ENCODE measurements at places on chromosomes 2 and 18.

DNA sequence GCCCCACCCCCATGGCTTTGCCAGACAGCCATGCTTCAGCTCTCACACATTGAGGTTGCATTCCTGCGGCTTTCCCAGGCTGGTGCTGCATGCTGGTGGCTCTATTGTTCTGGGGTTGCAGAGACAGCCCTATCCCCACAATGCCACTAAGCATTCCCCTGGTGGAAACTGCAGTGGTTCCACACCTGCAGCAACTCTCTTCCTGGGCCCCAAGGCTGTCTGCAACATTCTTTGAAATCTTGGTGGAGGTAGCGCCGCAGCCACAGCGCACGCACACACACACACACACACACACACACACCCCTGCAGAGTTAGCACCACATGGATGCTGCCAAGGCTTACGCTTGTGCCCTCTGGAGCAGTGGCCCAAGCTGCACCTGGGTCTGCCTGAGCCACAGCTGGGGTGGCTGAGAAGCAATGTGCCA lies 21.4 kb downstream of the SFXN5 start:
- DNase-seq, result no peak

DNA sequence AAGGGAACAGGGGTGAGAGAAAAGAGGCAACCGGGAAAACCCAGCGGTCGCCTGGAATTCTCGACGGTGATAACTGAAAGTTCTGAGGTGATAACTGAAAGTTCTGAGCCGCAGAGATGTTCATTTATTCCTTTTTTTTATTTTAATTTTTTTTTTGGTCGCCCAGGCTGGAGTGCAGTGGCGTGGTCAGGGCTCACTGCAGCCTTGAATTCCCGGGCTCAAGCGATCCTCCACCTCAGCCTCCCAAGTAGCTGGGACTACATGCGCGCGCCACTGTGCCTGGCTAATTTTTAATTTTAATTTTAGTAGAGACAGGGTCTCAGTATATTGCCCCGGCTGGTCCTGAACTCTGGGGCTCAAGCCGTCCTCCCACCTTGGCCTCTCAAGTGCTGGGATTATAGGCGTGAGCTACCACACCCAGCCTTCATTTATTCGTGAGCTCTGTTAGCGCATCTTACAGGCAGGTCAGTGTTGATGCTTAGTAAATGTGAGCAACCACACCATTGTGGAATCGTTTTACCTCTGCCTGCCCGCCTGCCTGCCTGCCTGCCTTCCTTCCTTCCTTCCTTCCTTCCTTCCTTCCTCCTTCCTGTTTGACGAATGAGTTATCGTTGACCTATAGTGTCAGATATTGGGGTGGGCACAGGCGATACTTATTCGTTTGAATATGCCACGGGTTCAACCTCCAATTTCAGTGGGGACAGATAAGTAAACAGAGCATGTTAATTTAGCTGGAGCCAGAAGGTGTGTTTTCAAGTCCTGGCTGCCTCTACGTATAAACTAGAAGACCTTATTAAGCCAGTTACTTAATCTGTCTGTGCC lies 557 bp upstream of the E2F6 start:
- DNase-seq, result no peak

DNA sequence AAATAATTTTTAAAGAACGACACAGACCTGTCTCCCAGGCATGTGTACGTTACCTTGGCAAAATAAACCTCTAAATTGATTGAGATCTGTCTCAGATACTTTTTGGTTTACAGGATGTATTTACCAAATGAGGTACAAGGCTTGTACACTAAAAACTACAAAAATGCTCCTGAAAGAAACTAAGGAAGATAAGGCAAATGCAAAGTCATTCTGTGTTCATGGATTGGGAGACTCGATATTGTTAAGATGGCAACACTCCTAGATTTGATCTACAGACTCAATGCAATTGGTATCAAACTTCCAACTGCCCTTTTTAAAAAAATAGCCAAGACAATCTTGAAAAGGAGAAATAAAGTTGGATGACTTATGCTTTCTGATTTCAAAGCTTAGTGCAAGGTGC lies 11.5 kb upstream of the KCNE4 start:
- no peak for DNase-seq

DNA sequence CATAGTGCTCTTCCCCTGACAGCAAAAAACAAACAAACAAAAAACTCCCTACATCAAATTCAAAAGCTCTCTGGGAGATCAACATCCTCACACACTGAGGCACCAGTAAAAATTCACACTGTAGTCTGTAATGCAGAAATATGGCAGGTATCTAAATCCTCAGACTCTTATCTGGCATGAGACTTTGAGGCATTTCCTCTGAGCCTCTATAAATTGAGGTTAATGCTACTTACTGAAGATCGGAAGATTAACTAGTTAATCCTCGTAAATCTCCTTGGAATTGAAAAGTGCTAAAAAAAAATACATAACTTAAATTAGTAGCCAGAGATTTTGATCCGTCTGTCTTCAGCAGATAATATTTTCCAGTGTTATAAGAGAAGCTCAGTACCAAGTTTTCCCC lies 65.0 kb downstream of the AP1S3 start:
- no peak for DNase-seq

- no peak for DNase-seq
Observed at GRCh38 chr2:204289066-204289465, 256.2 kb upstream of the PARD3B start.

- no peak for DNase-seq
Observed at GRCh38 chr2:175571078-175571653, 389.7 kb upstream of the ATP5MC3 start.

DNA sequence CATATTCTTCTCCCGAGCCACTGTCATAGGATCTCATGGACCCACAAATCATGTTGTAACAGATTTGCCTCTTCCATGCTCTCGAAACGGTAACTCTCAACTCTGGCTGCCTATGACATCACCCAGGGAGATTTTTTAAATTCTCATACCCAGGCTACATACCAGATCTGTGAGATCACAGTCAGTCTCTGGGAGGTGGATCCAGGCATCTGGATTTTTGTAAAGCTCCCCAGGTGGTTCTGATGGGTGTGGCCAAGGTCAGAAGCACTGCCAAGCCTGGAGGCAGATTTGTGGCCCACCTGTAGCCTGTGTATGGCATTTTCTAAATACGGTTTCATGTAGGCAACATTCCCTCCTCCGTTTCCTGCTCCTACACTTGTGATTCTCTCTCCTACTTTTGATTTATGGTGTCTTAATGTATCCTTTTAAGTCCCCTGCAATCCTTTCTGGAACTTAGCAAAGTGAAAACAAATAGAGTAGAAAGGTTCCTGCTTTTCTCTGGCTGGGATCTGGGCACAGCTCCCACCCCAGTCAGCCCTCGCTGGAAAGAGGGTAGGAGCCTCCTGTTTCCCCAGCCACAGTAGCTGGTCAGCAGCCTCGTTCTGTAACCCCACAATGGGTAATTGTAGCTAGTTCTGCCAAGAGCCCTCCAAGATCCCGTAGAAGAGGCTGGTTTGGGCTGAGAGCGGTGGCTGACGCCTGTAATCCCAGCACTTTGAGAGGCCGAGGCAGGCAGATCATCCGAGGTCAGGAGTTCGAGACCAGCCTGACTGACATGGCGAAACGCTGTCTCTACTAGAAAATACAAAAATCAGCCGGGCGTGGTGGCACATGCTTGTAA lies 96.2 kb downstream of the KLHL29 start:
- DNase-seq, result peak; percentile 64

- DNase-seq, result peak; percentile 88
Observed at GRCh38 chr2:43131051-43131889, 95.1 kb downstream of the ZFP36L2 start.

DNA sequence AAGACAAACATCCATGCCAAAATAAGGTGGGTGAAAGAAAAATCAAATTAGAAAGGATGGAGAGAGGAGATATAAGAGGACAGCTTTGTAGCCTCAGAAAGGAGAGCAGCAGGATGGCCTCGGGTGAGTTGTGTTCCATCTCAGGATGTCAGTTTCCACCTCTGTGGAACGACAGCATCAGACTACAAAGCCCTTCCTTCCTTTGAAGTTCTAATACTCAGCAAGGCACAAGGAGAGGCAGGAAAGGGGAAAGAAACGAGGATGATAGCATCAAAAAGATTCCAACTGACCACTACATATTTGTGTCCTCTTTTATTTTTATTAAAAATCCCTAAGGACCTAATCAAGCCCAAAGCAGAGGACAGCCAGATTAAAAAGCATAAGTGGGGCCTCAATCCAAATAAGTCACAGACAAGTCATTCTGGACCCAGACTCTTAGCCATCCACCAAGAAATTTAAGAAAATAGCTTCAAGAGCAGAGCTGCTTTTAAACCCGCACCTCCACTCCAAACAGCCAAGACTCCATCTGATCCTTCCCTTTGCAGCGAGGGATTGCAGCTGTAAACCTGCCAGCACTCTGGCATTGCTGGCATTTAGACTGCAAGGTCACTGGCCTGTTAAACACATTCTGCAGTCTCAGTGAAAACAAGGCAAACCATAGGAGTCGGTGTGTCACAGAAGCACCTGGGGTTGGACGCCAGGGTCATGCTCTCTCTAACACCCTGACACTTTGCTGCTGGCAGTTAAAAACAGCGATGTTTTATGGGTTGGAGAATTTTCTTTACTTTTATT lies 314.5 kb upstream of the CHAC2 start:
- no peak for DNase-seq

DNA sequence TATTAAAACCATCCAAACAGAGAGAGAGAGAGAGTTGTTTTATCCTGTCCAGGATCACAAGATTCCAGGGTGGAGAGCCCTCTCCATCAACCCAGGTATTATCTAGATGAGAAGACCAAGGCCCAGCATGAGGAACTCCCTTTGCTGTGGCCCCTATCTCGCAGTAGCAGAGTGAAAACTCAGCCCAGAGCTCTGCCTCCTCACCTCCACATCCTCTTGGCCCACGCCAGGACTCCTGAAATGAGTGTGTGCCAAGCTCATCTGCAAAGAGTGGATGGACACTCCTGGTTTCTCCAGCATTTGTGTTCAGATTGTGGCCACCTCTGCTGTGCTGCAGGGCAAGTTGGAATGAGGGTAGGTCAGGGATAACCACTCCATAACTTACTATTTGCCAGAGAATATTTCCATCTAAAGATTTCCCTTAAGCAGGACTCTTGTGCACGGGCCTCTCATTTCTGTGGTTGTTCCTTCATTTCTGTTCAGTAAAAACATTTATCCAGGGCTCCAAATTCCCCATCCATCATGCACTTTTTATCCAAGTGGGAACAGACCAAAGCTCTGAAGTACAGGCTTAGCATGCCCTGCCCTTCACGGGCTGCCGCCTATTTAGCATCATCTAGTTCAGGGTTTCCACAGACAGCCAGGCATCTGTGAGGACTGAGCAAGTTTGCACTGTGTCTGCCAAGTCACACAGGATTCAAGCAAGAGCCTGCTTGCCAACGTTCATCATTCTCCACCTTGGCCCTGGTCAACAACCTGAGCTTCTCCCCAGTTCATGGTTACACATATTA lies 583.2 kb upstream of the ID2 start:
- no peak for DNase-seq

DNA sequence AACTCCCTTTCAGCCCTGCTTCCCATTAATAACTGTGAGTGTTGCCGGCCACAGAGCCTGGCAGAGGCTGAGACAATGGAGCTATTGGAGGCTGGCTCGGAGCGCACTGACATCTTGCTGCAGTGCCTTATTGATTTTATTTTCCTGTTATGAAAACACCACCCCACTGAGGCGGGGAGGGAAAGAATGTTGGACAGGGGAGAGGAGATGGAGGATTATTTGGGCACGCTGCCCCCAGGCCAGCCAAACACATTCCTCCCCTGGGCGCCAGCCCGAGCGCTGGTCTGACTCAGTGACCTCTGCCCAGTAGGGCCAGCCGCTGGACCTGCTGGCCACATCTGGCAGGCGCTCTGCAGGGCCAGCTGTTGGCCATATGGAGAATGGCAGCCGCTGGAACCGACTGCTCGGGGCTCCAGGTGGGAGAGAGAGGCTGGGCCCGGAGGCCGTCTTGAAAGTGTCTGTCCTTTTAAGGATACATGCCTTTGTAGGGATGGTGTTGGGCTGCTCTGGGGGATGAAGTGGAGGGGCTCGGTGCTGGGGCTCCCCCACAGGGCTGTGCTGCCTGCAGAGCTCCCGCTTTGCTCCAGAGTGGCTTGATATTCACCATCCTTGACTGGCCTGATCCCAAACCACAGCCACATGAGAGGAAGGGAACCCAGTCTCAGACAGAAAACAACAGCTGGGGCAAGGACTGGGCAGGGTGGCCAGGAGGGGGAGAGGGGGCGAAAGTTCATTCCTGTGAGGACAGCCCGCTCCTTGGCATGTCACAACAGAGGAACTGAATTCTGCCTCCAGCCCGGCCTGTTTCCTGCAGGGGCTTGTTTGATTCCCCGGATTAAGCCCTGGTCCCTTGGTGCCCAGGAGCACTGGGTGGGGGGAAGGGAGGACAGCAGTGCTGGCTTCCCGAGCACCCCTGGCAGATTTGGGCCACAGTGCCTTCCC lies 179.0 kb downstream of the KLHL29 start:
- DNase-seq, result peak; percentile 68

DNA sequence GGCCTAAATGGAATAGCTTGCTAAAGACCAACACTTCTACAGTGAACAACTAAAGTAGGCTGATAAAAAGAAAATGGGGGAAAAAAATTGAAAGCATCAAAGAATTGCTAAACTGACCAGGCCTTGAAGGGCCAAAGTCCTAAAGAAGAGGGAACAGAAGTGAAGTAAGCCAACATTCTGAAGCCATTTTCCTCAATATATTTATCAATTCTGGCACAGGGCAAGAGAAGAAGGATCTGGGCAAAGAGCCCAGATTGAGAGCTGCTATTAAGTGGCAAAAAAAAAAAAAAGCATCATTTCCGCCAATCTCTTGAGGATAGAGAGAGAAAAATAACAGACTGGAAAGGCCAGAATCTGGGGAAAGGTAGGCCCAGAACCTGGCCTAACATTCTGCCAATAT lies 25.7 kb downstream of the FANCL start:
- DNase-seq, result peak; percentile 38

GRCh38 chr2:133490411-133490980 lies 77.8 kb downstream of the NCKAP5 start:
- no peak for DNase-seq

DNA sequence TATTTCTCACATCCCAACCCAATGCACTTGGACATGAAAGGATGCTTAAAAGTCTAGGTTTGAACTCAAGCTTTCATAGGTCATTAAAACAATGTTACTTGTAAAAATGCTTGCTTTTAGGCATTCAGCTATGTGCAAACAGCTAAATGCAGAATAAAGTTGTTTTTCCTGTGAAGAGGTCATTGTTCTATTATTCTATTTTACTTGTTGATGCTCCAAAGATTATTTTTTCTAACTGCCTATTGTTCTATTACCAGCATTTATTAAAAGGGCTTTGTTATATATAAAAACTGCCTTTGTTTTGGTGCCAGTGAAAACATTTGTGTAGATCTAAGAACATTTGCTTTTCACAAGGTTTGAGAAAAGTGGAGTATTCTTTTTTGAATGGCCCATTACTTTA lies 49.4 kb downstream of the TMEM178A start:
- DNase-seq, result no peak

- DNase-seq, result no peak
Observed at GRCh38 chr2:135969655-135970387, 15.6 kb downstream of the DARS1 start.

GRCh38 chr2:215862351-215862771 lies 151.0 kb downstream of the MREG start:
- DNase-seq, result no peak

Measured in fibroblast of mammary gland (primary cell).